ENCODE measurements at places on chromosomes 16 and 17.

DNA sequence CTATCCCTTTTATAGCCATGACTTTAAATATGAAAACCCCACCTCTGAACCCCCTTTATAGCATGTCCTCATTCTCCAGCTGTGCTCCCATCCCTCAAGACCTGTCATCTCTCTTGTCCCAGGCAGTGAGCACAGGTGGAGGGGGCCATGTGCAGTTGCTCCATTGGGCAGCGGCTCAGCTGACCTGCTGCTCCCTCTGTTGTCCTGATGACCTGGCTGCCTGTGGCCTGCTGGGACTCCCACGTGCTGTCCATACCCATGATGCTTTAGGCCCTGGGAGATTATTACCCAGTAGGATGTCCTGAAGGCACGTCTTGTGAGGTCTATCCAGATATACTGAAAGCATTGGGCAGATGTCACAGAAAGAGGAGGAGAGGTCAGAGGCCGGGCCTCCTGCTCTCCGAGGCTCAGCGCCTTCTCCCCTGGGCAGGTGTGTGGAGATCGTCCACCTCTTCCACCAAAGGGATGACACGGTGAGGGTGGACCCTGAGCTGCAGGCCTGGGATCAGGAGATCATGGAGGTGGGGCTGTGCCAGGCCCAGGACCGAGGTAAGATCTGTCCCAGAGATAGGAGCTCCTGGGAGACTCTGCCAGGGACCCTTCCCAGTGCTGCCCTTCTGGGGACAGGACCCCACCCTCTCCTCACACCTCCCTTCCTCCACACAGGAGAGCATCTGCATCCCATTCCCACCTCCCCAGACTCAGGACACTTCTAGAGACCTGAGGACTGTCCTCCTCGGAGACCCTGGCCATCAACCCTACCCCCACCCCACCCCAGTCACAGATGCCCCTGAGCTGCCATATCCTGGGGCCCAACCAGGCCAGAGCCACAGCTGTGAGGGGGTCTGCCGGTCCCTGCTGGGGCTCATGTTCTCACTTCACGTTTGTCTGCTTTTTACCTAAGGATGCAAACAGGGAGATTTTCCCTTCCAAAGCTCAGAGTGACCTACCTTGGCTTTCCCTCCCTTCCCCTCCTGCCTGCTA, 58.0 kb downstream of the GOSR1 start:
- no peak for DNase-seq

DNA sequence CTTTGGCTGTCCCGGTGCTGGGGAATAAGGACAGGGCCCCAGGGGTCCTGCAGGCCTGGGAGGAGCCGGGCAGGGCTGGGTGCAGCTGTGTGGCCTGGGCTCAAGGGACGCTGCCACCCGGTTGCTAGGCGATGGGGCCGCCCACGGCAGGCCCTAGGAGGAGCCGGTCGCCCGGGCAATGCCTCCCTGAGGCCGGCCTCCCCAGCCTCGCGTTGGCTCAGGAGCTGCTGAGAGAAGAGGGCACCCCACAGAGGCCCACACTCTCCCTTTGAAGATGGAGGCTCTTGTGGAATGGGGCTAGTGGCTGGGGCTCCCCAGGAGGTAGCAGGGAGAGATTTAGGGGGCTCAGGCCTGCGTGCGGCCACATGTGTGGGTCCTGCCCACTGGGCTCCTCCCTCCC, at the start of gene CIBAR2:
Gene CIBAR2 (minus strand): TSS at position 109 of the 400 bp plus-strand sequence. CDS start 120 bp downstream, outside the sequence.
- no peak for DNase-seq

- DNase-seq: no peak
These were observed 132.6 kb upstream of the CACNG5 start for GRCh38 chr17:66702106-66702936.

DNA sequence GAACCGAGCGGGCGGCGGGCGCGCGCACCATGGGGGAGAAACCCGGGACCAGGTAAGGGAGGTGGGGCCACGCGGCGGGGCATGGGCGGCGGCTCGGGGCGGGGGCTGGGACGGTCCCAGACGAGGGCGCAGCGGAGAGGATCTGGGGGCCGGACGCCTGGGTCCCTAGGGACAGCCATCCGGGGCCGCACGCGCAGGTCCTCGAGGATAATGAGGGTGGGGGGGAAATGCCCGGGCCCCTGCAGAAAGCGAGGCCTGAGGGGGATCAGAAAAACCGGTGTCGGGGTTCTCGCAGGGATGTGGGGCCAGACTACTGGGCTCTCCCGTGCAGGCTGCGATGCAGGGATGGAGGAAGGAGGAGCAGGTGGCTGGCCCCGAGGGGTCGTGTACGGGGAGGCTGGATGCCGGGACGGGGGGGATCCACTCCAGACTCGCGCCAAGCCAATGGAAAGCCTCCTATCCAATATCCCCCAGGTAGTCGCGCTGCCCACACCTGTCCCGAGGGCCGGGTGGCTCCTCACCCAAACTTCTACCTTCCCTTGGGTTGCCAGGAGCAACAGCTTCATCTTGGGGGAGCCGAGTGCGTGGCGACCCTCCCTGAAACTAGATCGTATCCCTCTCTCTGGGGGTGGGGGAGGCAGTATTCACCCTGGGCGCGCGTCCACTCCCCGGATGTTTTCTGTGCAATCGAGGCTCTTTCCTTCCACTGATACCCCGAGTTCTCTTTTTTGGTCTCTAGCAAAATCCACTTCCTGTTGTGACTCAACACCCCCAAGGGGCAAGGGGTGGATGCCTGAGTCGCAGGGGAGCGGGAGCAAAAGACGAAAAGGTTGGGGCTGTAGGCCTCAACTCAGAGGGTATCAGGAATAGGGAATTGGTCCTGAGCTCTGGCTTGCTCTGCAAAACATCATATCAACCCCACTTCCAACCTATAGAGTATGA, 532 bp downstream of the ARRB2 start:
- peak; percentile 68 for DNase-seq

All from CD4-positive, alpha-beta T cell treated with Interleukin-6 at 100 ng/mL for 8 hours (primary cell).